ENCODE measurements at places on chromosomes 7 and 10.

GRCh38 chr10:6769704-6770417 is 189.8 kb upstream of the PRKCQ start:
- DNase-seq: no peak

DNA sequence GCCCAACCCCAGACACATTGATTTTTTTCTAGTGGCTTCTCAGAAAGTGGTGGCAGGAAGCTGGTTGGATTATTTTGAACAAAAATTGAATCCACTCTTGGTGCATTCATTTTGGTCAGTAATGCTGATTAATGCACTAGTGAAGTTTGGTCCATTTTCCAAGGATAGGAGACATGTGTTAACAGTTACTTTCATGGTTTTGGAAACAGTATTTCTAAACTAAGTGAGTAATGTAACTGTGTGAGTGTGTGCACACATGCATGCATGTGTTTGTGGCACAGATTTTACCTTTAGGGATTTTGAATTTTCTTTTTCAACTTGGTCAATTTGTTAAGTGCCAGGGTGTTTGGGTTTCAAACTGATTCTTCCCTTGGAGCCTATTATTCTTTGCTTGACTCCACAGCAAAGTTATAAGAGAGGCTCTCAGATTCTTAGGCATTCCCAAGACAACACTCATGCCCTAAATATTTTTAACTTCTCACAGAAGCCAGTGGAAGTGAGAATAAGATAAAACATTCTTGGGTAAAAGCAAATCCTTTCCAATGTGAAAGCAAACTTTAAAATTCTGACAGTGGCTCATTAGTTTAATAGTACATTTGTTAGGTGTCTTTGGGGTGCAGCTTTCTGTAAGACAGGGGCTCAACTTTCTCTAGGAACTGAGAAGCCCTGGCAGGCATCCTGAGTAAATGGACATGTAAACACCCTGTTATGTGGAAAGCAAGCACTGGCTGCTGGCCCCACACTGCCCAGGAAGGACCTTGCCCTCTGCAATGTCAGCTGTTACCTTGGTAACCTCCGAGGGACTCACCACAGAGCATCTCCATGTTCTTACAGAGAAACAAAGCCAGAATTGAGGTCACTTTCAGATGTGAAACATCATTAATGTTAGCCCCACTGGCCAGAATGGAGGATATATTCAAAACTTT is 68.4 kb downstream of the ASAH2B start:
- DNase-seq: no peak

- no peak for DNase-seq
These were observed 26.6 kb downstream of the FGF8 start for GRCh38 chr10:101749047-101750016.

DNA sequence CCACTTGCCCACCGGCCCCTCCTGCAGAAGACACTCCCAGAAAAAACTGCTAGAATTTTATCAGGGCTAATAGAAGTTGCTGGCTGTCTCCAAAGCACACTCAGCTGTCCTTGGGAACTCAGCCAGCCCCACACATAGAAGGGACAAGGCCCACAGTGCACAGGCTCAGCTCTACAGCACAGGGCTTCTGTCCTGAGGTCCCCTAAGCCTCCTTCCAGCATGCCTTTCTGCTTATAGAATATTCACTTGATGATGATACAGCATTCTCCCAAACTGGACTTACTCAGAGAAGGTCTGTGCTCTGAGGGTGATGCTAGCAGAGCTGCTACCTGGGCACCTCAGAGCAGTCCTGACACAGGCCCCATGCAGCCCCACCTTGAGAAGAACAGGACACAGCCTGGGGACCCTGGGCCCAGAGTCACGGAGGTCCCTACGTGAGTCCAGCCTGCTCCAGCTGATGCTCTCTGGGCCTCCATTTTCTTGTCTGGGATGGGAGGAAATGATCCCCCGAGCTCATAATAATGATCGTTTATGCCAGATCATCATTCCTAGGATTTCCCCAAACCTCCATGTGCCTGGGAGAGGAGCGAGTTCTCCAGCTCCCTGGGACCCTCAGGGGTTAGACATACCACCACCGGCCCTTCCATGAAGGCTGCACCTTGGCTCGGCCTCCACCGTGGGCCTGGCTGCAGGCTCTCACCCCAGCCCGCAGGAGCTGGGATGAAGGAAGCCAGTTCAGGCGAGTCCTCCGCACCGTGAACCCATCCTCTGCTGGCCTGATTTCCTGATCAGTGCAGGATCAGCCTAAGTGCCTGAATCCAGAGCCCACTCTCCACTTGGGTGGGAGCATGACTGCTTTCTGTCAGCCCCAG is 145.6 kb downstream of the ZNF248 start:
- DNase-seq: no peak

GRCh38 chr10:62580396-62580795 is 206.2 kb downstream of the ZNF365 start:
- DNase-seq: no peak

DNA sequence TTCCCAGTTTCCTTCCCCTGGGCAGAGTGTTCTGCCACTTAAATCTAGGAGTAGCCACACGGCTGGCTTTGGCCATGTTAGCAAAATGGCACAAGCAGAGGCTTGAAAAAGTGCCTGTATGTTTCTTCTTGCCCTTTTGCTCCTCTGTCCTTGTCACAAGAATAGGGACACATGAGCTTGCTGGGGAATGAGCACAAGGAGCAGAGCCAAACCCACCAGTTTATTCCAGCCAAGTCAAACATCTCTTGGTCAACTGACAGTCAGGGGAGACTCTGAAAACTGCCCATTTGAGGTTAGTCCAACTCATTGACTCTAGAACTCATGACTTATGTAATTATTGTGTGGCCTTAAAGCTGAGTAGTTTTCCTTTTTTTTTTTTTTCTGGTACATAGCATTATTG is 739.7 kb upstream of the FZD8 start:
- DNase-seq: no peak

- no peak for DNase-seq
These were observed 27.0 kb upstream of the HSPA12A start for GRCh38 chr10:116769368-116769767.

- no peak for DNase-seq
These were observed 213.1 kb downstream of the TPK1 start for GRCh38 chr7:144622745-144623144.

Data from hematopoietic multipotent progenitor cell treated with erythropoietin and hydrocortisone succinate and interleukin-3 and kit ligand, for 15 days (in vitro differentiated cells).